ENCODE measurements at places on chromosomes 7 and 10.

- H3K27me3 ChIP-seq: no peaks in the 10 kb centered on the region
- no peak for DNase-seq
- H3K4me3 ChIP-seq: no peak overlapping the region
These were observed 23.0 kb downstream of the SLC37A3 start for GRCh38 chr7:140375323-140375722.

GRCh38 chr10:121449482-121449924 lies 148.7 kb downstream of the FGFR2 start:
- peak; percentile 5 for DNase-seq
- H3K36me3 ChIP-seq: no peaks in the 10 kb centered on the region
- no peak overlapping the region for H3K27ac ChIP-seq
- H3K4me3 ChIP-seq: no peak overlapping the region
- no peaks in the 10 kb centered on the region for H3K27me3 ChIP-seq

DNA sequence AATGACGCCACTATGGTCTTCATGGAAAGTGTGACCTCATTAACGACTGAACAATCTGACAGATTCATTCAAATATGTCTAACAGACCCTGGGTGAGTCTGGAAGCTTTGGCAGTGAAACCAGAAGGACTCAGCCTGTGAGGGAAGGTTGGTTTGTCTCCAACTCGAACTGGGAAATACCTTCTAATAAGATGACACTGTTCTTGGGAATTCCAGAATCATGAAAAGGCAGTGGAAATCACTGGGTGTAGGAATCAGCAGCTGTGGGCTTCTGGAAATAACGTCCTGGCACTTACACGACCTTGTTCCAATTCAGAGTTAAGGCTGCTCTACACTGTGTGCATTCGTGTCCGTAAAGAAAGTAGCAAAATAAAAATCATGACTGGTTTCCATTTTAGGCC lies 75.1 kb downstream of the DGKI start:
- DNase-seq: no peak
- H3K4me1 ChIP-seq: no peaks in the 10 kb centered on the region
- no peaks in the 10 kb centered on the region for H3K27me3 ChIP-seq
- no peak overlapping the region for H3K27ac ChIP-seq
- H3K4me3 ChIP-seq: no peak overlapping the region

DNA sequence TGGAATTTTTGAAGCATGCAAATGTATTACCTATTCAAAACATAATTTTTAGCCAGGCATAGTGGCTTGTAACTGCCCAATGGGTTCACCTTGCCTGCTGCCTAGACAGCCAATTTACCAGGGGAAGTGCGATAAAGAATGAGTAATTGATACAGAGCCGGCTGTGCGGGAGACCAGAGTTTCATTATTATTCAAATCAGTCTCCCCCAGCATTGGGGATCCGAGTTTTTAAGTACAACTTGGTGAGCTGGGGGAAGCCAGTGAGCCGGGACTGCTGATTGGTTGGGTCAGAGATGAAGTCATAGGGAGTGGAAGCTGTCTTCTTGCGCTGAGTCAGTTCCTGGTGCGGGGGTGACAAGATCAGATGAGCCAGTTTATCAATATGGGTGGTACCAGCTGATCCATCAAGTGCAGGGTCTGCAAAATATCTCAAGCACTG lies 29.1 kb upstream of the NRBF2 start:
- no peak overlapping the region for H3K27ac ChIP-seq
- H3K4me3 ChIP-seq: no peak overlapping the region

GRCh38 chr10:60238759-60239100 lies 150.9 kb downstream of the ANK3 start:
- H3K36me3 ChIP-seq: no peaks in the 10 kb centered on the region
- no peaks in the 10 kb centered on the region for H3K27me3 ChIP-seq
- H3K27ac ChIP-seq: no peak overlapping the region
- H3K4me3 ChIP-seq: no peak overlapping the region

- no peak overlapping the region for H3K4me3 ChIP-seq
- H3K36me3 ChIP-seq: no peaks in the 10 kb centered on the region
- no peaks in the 10 kb centered on the region for H3K4me1 ChIP-seq
These were observed 70.4 kb upstream of the MDFIC start for GRCh38 chr7:114851406-114852061.

- H3K27ac ChIP-seq: no peak overlapping the region
- no peaks in the 10 kb centered on the region for H3K4me1 ChIP-seq
- DNase-seq: no peak
- no peaks in the 10 kb centered on the region for H3K27me3 ChIP-seq
- no peak overlapping the region for H3K4me3 ChIP-seq
These were observed 221.6 kb upstream of the SEMA3E start for GRCh38 chr7:83870515-83870914.

DNA sequence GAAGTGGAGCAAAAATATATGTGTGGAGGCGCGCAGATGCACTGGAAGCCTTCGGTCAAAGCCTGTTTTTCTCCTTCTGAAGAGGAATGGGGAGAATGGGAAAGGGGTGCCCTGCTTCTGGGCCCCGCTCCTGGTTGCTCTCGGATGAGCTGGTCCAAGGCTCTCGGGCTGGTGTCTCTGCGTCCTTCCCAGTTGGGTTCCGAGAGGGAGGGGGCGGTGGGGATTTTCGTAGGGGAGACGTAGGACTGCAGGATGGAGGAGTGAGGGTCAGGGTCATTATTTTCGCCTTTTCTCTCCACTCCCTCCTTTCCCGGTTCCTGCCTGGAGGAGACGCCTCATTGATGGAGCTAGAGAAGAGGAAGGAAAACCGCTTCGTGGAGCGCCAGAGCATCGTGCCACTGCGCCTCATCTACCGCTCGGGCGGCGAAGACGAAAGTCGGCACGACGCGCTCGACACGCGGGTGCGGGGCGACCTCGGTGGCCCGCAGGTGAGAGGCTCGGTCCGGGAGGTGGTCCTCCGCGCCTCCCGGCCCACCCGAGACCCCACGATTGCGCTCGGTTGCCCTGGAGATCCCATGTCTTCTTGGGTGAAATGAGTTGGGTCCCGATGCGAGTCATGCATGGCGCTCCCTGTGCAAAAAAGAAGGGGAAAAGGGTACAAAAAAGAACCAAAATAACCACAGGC lies 790 bp downstream of the ADAM22 start:
- H3K4me1 ChIP-seq: no peaks in the 10 kb centered on the region
- H3K4me3 ChIP-seq: peak overlapping the region; percentile 71
- H3K36me3 ChIP-seq: no peaks in the 10 kb centered on the region
- peak overlapping the region; percentile 60 for H3K27ac ChIP-seq
